Foreskin keratinocyte (primary cell): ENCODE measurements at places on chromosomes 6 and 20. TPM values are rescaled to one million over a fixed set of nuclear protein-coding genes. Genes with fewer than 3 reads are reported as not detected.

ZBTB46 gene
- 0.06 and 0.09 TPM in 2 replicates for polyA plus RNA-seq

SLC13A3 gene
- 4.6 and 5.3 TPM in 2 replicates for polyA plus RNA-seq

GSTA3 gene
- not detected in 2 replicates for polyA plus RNA-seq

MOXD1 gene
- polyA plus RNA-seq: 1.4 and 2.5 TPM in 2 replicates

MLN gene
- not detected in 2 replicates for polyA plus RNA-seq

KIF6 gene
- 0.08 and 0.27 TPM in 2 replicates for polyA plus RNA-seq
